ENCODE measurements at places on chromosomes 12 and 14. TPM values are rescaled to one million over a fixed set of nuclear protein-coding genes. Genes with fewer than 3 reads are reported as not detected.

Gene IL23A
- total RNA-seq: 40.0 TPM

Gene ASCL1
- total RNA-seq: 0.08 TPM

Gene SOX5
- 3.1 TPM for total RNA-seq

Gene IFNG-AS1
- 0.41 TPM for total RNA-seq

Gene NPAS3
- total RNA-seq: not detected

Gene HOXC4
- not detected for total RNA-seq

Gene NRL
- total RNA-seq: 2.7 TPM

Gene SERPINA12
- not detected for total RNA-seq

Gene WASHC3
- total RNA-seq: 26.3 TPM

Gene PMCH
- 3.1 TPM for total RNA-seq

Gene LGR5
- total RNA-seq: not detected

Gene MIPOL1
- not detected for total RNA-seq

Gene IRAK3
- 3.2 TPM for total RNA-seq

Gene CSRP2
- total RNA-seq: 0.36 TPM

Gene KRT6A
- total RNA-seq: not detected

Gene FOXG1
- not detected for total RNA-seq

Gene ABCC9
- total RNA-seq: not detected

Gene BEGAIN
- 2.5 TPM for total RNA-seq
